ENCODE measurements at places on chromosomes 13 and 19. TPM values are rescaled to one million over a fixed set of nuclear protein-coding genes. Genes with fewer than 3 reads are reported as not detected.
A peak's percentile ranks its signal among the peaks of the same experiment; 100 is the strongest.

DNA sequence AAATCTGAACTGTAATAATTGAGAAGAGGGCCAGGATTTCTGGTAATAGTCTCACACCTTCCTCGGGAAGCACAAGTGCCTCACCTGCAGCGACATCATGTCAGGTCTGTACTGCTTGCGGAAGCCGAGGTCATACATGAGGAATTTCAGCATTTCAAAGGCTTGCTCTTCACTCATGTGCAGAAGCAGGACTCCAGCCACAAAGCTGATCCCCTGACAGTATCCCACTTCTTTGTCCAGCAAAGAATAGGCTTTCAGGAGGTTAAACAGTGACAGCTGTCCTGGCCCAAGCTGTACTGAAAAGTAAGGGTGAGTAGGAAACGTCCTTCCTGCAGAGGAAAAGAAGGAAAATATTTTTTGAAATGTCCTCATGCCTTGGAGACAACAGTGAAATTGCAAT lies 182.7 kb downstream of the TBC1D4 start:
- H3K4me1 ChIP-seq = peaks cover 23% of the 10 kb centered on the region
- no peaks in the 10 kb centered on the region for H3K27me3 ChIP-seq
- no peak for DNase-seq
- H3K27ac ChIP-seq = no peak overlapping the region
- H3K36me3 ChIP-seq = peaks cover 38% of the 10 kb centered on the region

GRCh38 chr19:55993492-55993891 lies 6.9 kb downstream of the NLRP5 start:
- no peak for DNase-seq
- no peak overlapping the region for H3K4me3 ChIP-seq
- H3K27me3 ChIP-seq = no peaks in the 10 kb centered on the region
- no peaks in the 10 kb centered on the region for H3K36me3 ChIP-seq

GRCh38 chr13:45042539-45042938 lies 53.2 kb downstream of the GPALPP1 start:
- peaks cover 14% of the 10 kb centered on the region for H3K27me3 ChIP-seq
- no peak overlapping the region for H3K27ac ChIP-seq
- peaks cover 10% of the 10 kb centered on the region for H3K4me1 ChIP-seq
- no peak for DNase-seq

GRCh38 chr19:4327252-4327876 lies 11.3 kb downstream of the STAP2 start:
- H3K4me1 ChIP-seq = peaks cover 27% of the 10 kb centered on the region
- H3K36me3 ChIP-seq = peaks cover 5% of the 10 kb centered on the region

DNA sequence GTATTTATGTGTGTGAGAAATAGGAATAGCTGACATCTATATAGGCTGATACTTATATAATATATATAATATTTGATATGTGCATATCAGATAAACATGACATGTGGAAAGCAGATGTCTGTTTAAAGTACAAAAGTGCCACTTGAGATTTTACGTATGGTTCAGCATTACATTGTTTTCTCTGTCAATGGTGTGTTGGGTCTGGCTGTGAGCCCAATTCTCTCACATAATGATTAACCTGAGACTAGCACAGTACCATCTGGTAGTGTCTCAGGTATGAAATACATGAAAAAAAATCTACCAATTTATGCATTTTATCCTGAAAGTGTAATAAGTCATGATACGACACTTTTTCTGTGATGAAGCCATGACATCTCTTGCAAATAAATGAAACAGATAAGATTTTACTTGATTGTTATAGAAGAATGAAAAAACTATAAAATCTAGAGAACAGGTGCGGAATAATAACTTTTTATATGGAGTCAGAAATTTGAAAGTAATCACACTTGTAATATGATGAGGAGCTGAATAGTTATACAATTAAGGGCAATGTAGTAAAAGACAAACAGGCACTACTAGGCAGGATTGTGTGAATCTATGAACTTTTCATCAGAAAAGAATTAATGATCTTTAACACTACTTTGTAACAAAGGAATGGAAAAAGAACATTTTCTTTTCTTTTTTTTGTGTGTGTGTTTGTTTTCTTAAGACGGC lies 1405.0 kb downstream of the OLFM4 start:
- no peak overlapping the region for H3K4me3 ChIP-seq
- H3K27ac ChIP-seq = no peak overlapping the region
- no peak for DNase-seq

DNA sequence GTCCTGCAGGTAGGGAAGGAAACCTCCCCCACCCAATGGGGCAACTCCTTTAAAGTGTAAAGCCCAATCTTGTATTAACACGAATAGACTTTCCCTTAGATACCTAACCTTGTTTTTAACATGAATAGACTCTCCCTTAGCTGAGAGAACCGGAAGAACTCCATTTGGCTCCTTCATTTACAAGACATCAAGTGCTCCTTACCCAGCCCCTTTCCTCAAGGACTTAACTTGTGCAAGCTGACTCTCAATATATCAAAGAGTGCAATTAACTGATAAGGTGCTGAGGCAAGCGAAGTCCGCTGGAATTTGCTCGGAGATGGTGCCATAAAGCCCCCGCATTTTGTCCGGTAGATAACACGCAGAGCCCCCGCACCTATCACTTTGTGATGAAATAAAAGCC lies 9.9 kb upstream of the ZNF90 start:
- H3K36me3 ChIP-seq = no peaks in the 10 kb centered on the region
- H3K4me3 ChIP-seq = no peak overlapping the region
- H3K27me3 ChIP-seq = peaks cover 3% of the 10 kb centered on the region

GRCh38 chr13:95247852-95248251 lies 53.4 kb downstream of the ABCC4 start:
- peaks cover 2% of the 10 kb centered on the region for H3K4me1 ChIP-seq
- H3K27ac ChIP-seq = no peak overlapping the region
- peaks cover 7% of the 10 kb centered on the region for H3K36me3 ChIP-seq
- no peaks in the 10 kb centered on the region for H3K27me3 ChIP-seq
- DNase-seq = no peak

DNA sequence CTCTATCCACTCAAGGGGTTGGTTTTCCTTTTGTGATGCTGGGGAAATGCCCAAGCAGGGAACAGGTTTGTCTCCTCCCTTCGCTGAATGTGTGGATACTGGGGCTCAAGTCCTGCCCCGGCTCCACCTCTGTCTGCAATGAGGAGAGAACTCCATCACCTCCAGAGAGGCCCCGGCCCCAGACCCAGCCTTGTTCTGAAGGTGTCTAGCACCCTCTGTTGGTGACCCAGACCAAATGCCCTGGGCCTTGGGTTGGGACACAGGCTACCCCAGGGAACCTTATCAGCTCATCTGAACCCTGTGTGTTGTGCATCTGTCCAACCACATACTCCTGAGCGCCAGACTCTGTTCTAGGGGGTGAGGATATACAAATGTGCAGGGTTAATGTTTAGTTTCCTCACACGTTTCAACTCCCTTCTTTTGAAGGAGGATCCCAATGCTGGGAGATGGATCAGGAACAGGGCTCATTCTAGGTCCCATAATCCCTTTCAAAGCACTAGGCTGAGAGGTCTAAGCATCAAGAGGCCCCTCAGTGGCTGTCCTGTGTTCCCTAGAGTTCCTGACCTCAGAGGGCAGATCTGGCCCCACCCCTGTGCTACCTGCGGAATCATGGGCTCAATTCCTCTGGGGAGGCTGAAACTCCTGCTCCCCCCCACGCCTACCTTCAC lies 112.5 kb upstream of the SLC7A1 start:
- H3K27ac ChIP-seq = no peak overlapping the region
- no peaks in the 10 kb centered on the region for H3K4me1 ChIP-seq
- no peaks in the 10 kb centered on the region for H3K36me3 ChIP-seq
- DNase-seq = peak; percentile 48

- H3K27me3 ChIP-seq = no peaks in the 10 kb centered on the region
- no peak overlapping the region for H3K27ac ChIP-seq
- no peak overlapping the region for H3K4me3 ChIP-seq
- no peak for DNase-seq
- H3K36me3 ChIP-seq = peaks cover 7% of the 10 kb centered on the region
Observed at GRCh38 chr13:75825594-75825993, 189.5 kb downstream of the LMO7 start.

DNA sequence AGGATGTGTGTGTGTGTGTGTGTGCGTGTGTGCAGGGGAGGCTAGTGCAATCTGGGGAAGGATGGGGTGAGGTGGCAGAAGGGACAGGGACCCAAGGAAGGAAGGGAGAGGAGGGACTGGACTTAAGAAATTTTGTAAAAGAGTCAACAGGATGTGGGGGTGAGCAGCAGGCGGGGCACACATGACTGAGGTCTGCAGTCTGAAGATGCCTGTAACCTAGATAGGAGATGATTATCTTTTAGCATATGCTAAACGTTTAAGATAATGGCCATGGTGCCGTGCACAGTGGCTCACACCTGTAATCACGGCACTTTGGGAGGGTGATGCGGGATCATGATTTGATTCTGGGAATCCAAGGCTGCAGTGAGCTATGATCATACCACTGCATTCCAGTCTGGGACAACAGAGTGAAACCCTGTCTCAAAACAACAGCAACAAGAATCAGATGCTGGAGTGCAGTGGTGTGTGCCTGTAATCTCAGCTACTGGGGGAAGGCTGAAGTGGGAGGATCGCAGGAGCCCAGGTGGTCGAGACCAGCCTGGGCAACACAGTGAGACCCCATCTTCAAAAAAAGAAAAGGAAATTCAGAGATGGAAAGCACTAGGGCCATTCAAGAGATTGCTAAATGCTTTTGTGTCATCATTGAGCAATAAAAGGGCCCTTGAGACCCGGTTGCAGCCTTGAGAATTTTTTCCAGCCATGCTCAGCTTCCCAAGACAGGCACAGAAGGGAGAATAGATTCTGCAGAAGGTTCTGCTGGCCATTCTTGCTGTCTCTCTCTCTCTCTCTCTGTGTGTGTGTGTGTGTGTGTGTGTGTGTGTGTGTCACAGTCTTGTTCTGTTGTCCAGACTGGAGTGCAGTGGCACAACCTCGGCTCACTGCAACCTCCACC lies 3.8 kb upstream of the ZNF414 start:
- H3K27ac ChIP-seq = peak overlapping the region; percentile 97
- H3K4me1 ChIP-seq = peaks cover 64% of the 10 kb centered on the region
- peaks cover 40% of the 10 kb centered on the region for H3K36me3 ChIP-seq
- no peaks in the 10 kb centered on the region for H3K27me3 ChIP-seq
- peak overlapping the region; percentile 60 for H3K4me3 ChIP-seq

GRCh38 chr13:21884299-21884909 lies 213.5 kb downstream of the FGF9 start:
- DNase-seq = no peak
- no peak overlapping the region for H3K27ac ChIP-seq
- H3K4me3 ChIP-seq = no peak overlapping the region

DNA sequence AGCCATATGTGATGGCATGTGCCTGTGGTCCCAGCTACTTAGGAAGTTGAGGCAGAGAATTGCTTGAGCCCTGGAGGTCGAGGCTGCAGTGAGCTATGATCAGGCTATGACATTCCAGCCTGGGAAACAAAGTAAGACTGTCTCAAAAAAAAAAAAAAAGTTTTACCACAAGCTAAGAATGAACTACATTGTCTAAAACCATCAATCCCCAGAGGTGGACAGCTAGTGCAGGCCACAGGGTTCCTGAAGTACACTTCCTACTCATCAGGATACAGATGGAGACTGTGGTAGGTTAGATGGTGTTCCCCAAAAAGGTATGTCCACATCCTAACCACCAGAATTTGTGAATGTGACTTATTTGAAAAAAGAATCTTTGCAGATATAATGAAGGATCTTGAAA lies 63.5 kb upstream of the DOCK9 start:
- peaks cover 45% of the 10 kb centered on the region for H3K36me3 ChIP-seq
- H3K4me3 ChIP-seq = no peak overlapping the region
- no peak overlapping the region for H3K27ac ChIP-seq
- peaks cover 68% of the 10 kb centered on the region for H3K4me1 ChIP-seq
- H3K27me3 ChIP-seq = no peaks in the 10 kb centered on the region

DNA sequence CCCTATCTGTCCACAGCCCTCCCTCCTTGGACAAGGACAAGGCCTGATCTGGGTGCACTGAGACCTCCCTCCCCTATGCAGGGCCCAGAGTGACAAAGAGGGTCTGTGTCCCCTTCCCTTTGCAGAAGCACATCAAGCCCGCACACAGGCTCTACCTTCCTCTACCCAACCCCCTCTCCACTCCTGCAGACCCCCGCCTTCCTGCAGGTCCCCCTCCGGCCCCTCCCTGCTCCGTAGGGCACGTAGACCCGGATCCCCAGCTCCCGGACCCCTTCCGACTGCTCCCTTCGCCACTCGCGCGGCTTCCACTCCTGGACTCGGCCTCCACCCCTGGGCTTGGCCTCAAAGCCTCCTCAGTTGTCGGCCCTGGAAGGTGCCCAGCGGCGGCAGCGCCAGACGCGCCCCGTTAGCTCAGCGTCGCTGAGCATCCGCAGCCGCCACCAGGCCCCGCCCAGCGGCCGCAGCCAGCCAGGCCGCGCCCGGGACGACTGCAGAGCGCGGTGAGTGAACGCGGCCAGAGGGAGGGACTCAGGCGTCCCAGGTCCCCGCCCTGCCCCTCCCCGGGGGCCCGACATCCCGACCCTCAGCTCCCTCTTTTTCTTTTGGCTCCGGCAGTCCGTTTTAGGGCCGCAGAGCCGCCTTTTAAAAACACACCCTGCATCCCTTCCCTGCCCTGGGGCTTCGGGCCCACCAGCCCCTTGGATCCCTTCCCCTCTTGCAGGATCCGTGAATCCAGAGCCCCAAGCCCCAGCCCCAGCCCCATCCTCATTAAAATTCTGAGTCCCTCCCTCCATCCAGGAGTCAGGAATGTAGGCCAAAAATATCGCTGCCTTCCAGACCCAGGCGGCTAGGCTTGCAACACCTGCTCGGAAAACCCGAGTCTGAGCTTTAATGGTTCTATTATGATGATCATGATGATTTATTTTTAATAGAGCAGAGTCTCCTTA lies 1.5 kb upstream of the MYADM start:
- H3K27me3 ChIP-seq = no peaks in the 10 kb centered on the region
- peak overlapping the region; percentile 95 for H3K4me3 ChIP-seq
- H3K27ac ChIP-seq = peak overlapping the region; percentile 97
- DNase-seq = peak; percentile 70

- H3K4me1 ChIP-seq = no peaks in the 10 kb centered on the region
- H3K36me3 ChIP-seq = no peaks in the 10 kb centered on the region
- H3K4me3 ChIP-seq = no peak overlapping the region
- no peak for DNase-seq
- H3K27me3 ChIP-seq = peaks cover 19% of the 10 kb centered on the region
Observed at GRCh38 chr13:95003019-95003813, 290.9 kb upstream of the SOX21 start.

- peaks cover 2% of the 10 kb centered on the region for H3K36me3 ChIP-seq
- H3K27ac ChIP-seq = no peak overlapping the region
- H3K27me3 ChIP-seq = no peaks in the 10 kb centered on the region
- no peak overlapping the region for H3K4me3 ChIP-seq
Observed at GRCh38 chr19:23101241-23101640, 15.6 kb upstream of the ZNF730 start.

- no peak for DNase-seq
- no peak overlapping the region for H3K4me3 ChIP-seq
- peaks cover 11% of the 10 kb centered on the region for H3K4me1 ChIP-seq
- no peaks in the 10 kb centered on the region for H3K27me3 ChIP-seq
- H3K36me3 ChIP-seq = no peaks in the 10 kb centered on the region
- H3K27ac ChIP-seq = no peak overlapping the region
Observed at GRCh38 chr13:80047406-80047805, 293.5 kb downstream of the SPRY2 start.

GRCh38 chr19:35902870-35903475 lies 644 bp downstream of the HCST start:
- peaks cover 49% of the 10 kb centered on the region for H3K4me1 ChIP-seq
- H3K36me3 ChIP-seq = peaks cover 30% of the 10 kb centered on the region
- peak overlapping the region; percentile 95 for H3K4me3 ChIP-seq
- DNase-seq = no peak

CEACAM8 gene
- not detected for total RNA-seq

ZNF546 gene
- total RNA-seq = 8.9 TPM

TMEM86B gene
- total RNA-seq = 12.7 TPM

HIPK4 gene
- total RNA-seq = not detected

PEAK3 gene
- 0.25 TPM for total RNA-seq

MADCAM1 gene
- 0.15 TPM for total RNA-seq

CACNA1A gene
- total RNA-seq = 0.82 TPM

PSG1 gene
- total RNA-seq = not detected

ATP4A gene
- not detected for total RNA-seq
